ENCODE measurements at places on chromosomes 5 and 9. TPM values are rescaled to one million over a fixed set of nuclear protein-coding genes. Genes with fewer than 3 reads are reported as not detected.

CDC23 gene
- total RNA-seq, result 47.1 TPM

EGFLAM gene
- total RNA-seq, result 0.69 TPM

ADAMTS6 gene
- 13.0 TPM for total RNA-seq

PBX3 gene
- 37.7 TPM for total RNA-seq

ROPN1L gene
- 0.43 TPM for total RNA-seq

PNPLA7 gene
- total RNA-seq, result 7.9 TPM

ADAMTSL2 gene
- 0.14 TPM for total RNA-seq

FRMPD1 gene
- total RNA-seq, result 0.44 TPM

WDR5 gene
- 46.8 TPM for total RNA-seq

TNFAIP8 gene
- total RNA-seq, result 8.0 TPM

HSD17B3 gene
- total RNA-seq, result 0.33 TPM

NPDC1 gene
- total RNA-seq, result 73.2 TPM

DMXL1 gene
- 47.0 TPM for total RNA-seq

CHSY3 gene
- total RNA-seq, result 0.84 TPM

ALDH1A1 gene
- 188 TPM for total RNA-seq

SLC27A6 gene
- 2.1 TPM for total RNA-seq

PLK2 gene
- total RNA-seq, result 66.9 TPM

SLC6A3 gene
- total RNA-seq, result not detected

POLE3 gene
- 36.6 TPM for total RNA-seq

INSL6 gene
- not detected for total RNA-seq

KIF27 gene
- total RNA-seq, result 24.6 TPM

SLCO4C1 gene
- total RNA-seq, result 4.0 TPM

PCDHA9 gene
- 3.8 TPM for total RNA-seq

CDHR2 gene
- 1.6 TPM for total RNA-seq

PCDHGB1 gene
- 2.3 TPM for total RNA-seq

CCDC152 gene
- 0.17 TPM for total RNA-seq

ACOT12 gene
- total RNA-seq, result not detected

PCDHA6 gene
- total RNA-seq, result 12.5 TPM

CARTPT gene
- not detected for total RNA-seq

IGFBPL1 gene
- total RNA-seq, result 4.7 TPM

DIRAS2 gene
- total RNA-seq, result not detected

PCDHB7 gene
- 1.1 TPM for total RNA-seq

JADE2 gene
- total RNA-seq, result 7.8 TPM

LARP1 gene
- total RNA-seq, result 225 TPM

TAF11L6 gene
- total RNA-seq, result not detected

LHX3 gene
- total RNA-seq, result not detected

C9orf40 gene
- total RNA-seq, result 5.1 TPM

LCN12 gene
- 16.2 TPM for total RNA-seq

GDNF gene
- 0.47 TPM for total RNA-seq

SPINK4 gene
- not detected for total RNA-seq

IRX2 gene
- total RNA-seq, result 6.0 TPM

LMX1B gene
- 9.1 TPM for total RNA-seq

CYSRT1 gene
- total RNA-seq, result 1.2 TPM

ANXA2R gene
- 0.87 TPM for total RNA-seq

RAD50 gene
- 52.4 TPM for total RNA-seq

DMGDH gene
- 0.84 TPM for total RNA-seq

SOHLH1 gene
- total RNA-seq, result not detected

PDCD1LG2 gene
- not detected for total RNA-seq

CEP72 gene
- total RNA-seq, result 24.8 TPM

HRCT1 gene
- not detected for total RNA-seq

POU5F2 gene
- total RNA-seq, result 1.1 TPM

IFNK gene
- total RNA-seq, result not detected

ZNF618 gene
- total RNA-seq, result 75.3 TPM

All from progenitor cell of endocrine pancreas (in vitro differentiated cells).